H7 (cell line): ENCODE measurements at places on chromosomes 7 and 10. TPM values are rescaled to one million over a fixed set of nuclear protein-coding genes. Genes with fewer than 3 reads are reported as not detected.

DNA sequence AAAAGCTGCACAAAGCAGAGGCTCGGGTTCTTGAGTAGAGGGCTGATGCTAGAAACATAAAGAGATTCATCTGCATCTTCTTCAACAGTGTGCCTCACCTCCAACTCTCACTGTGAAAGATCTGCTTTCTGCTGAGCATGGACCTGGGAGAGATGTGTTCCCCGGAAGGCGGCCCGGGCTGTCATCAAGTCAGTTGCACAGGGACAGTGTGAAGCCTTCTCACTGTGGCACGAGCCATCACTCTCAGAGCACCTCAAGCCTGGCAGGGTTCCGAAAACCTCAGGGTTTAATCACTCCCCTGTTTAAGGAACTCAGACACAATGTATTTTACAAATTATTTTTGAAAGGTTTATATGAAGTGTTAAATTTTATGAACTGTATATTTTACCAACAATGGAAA lies 98.7 kb downstream of the RBM20 start:
- no peak for DNase-seq

DNA sequence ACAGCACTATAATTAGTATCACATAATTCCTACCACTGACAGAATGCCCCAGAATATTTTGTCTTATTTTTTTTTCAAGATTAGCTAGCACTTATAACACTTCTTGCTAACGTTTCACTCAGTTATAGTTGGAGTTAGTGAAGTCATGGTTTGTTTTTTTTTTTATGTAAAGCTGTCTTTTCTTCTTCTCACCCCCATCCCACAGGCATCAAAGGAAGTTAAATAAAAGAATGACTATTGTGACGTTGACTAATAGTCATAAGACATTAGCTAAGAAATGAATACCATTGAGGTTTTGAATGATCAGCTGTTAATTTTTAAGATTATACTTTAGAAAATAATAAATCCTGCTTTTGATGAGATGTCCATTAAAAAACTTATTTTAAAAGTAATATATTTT lies 498.3 kb downstream of the GFRA1 start:
- no peak for DNase-seq

The FAM13C gene
- 1.8 and 2.5 TPM in 2 replicates for total RNA-seq

The PRR15 gene
- 11.7 and 12.3 TPM in 2 replicates for total RNA-seq
